A549 (cell line): ENCODE measurements at places on chromosomes 1 and 21. TPM values are rescaled to one million over a fixed set of nuclear protein-coding genes. Genes with fewer than 3 reads are reported as not detected.
A peak's percentile ranks its signal among the peaks of the same experiment; 100 is the strongest.

DNA sequence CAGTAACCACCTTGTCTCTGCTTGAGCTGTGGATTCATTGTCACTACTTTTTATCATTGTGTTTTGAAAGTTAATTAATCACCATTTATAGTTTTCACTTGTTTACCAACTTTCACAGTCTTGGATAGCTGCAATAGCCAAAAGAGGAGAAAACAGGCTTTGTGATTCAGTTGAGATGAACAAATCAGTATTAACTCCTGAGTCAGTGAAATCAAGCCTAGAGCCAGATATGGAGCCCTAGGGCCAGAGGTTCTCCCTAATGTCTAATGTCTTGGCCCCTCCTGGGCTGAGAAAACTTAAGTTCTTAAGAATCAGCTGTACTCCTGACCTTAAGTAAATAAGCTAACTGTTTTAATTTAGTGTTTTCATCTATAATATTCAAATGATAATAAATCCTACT lies 228.8 kb downstream of the DNM3 start:
- DNase-seq: no peak

GRCh38 chr21:28150778-28151177 lies 841.9 kb downstream of the LTN1 start:
- no peak for DNase-seq

DNA sequence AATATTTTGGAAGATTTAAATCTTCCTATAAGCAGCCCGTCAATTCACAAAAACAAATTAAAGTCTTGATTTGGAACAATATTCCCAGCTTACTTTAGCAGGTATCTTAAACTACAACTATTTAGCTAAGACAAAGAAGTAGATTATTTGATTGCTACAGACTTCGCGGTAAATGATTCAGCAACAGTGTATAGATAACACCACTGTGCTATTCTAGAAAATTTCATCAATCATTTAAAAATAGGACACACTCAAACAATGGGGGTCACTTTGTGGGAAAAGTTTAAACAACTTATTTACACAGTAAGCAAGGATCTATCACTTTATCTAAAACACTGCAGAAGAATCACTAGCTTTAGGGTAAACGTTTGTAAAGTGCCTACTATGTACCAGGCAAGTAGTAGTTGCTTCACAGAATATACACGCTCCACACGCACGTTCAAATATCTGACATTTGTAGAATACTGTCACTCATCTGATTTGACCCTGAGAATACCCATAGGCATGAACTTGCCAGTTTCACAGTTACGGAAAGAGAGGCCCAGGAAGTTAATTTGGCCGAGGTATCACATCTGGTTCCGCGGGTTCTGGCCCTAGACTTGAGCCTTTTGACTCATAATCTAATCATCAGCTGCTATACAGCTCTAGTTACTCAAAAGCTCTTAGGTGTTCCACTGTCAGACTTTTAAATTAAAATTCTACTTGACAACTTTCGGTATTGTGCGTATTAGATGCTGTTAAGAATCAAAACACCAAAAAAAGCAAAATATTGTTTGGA lies 876 bp downstream of the DENND2C start:
- DNase-seq: no peak

DNA sequence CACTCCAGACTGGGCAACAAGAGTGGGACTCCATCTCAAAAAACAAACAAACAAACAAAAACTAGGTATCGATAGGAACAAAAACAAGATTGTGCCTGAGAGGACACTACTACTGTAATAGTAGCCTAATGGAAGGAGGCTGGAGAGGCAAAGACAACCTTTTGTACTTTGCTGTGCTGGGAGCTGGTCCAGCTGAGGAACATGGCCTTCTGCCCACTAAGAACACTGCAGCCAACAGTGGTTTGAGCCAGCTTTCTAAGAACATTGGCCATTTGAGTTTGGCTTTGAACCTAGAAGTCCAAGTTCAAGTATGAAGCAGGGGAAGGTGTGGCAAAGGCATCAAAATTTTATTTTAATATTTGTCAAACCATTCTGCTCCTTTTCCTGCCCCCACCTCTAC lies 22.7 kb upstream of the RGS8 start:
- DNase-seq: no peak

- DNase-seq: no peak
Measured at GRCh38 chr1:46790446-46791101, 8.3 kb upstream of the CYP4B1 start.

DNA sequence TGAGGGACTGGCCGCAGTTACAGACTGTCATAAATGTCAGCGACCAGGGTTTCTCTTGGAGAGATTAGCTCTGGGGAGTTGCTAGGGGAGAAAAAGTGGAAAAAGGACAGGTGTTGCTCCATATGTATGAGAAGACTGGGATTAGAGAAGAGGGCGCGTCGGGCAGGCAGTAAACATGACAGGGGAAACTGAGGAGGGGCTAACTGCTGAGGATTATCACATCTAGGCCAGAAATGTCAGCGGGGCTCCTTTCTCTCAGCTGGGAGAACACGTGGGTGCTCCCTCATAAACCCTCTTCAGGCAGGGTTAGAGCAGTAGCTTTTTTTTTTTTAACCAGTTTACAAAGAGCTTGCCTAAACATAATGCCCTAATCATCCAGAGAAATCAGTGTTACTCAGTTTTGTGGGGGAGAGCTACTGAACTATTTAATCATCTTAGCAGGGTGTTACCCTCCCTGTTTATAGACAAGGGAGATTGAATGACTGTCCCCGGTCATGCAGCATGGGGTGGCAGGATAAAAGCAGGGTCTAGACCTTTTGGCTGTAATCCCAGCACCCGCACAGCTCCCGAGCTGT lies 35.2 kb downstream of the ELAPOR1 start:
- no peak for DNase-seq

DNA sequence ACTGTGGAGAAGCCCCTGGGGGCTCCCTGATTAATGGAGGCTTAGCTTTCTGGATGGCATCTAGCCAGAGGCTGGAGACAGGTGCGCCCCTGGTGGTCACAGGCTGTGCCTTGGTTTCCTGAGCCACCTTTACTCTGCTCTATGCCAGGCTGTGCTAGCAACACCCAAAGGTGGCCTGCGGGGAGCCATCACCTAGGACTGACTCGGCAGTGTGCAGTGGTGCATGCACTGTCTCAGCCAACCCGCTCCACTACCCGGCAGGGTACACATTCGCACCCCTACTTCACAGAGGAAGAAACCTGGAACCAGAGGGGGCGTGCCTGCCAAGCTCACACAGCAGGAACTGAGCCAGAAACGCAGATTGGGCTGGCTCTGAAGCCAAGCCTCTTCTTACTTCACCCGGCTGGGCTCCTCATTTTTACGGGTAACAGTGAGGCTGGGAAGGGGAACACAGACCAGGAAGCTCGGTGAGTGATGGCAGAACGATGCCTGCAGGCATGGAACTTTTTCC lies 24.8 kb downstream of the PCSK9 start:
- DNase-seq: no peak

GRCh38 chr1:103220631-103221041 lies 112.3 kb upstream of the COL11A1 start:
- no peak for DNase-seq

- no peak for DNase-seq
Measured at GRCh38 chr1:147504801-147505311, 36.4 kb upstream of the BCL9 start.

GRCh38 chr1:181812208-181812607 lies 249.3 kb downstream of the ZNF648 start:
- DNase-seq: no peak

DNA sequence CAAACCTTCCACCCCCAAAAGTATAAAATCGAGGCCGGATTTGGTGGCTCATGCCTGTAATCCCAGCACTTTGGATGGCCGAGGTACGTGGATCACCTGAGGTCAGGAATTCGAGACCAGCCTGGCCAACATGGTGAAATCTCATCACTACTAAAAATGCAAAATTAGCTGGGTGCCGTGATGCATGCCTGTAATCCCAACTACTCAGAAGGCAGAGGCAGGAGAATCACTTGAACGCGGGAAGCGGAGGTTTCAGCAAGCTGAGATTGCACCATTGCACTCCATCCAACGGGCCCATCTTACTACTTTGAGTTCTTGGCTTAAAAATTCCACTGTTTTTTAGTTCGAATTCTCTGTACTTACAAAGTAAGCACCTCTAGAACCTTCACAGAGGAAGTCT lies 11.0 kb downstream of the KLHDC8A start:
- DNase-seq: no peak

DNA sequence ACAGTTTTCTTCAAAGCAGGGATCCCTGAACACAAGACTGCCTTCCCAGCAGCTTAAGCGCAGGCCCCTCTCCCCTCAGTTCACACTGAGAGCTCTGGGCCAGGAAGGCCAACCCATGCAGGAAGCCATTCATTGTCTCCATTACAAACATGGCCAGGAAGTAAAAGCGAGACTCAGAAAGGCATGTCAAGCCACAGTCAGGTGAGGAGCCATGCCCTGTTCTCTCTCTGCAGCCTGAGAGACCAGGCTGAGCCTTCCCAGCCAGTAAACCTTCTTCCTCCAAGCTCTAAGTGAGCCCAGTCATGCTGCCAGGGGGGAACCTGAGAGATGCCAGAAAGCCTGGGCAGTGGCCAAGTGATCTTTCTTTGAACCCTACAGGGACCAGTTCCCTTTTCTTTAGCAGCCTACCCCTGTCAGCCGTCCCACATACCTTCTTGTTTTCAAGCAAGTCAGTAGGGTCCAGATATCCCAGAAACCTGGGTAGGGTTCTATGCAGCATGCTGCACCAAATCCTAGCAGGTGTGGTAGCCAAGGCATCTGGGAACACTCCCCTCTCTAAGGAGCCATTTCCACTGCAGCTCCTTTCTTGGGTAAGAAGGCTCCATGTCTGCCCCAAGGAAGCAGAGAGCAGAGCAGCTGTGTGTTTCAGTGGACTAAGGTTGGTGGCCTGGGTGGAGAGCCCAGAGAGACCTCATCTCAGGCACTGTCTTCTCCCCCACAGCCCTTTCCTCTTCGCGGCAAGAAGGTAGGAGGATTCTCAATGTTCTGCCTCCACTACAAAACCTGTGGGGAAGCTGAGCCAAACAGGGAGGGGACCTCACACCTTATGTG lies 977 bp downstream of the TRAF3IP3 start:
- DNase-seq: no peak

- DNase-seq: peak; percentile 95
Measured at GRCh38 chr1:151547119-151547899, 7.2 kb downstream of the TUFT1 start.

DNA sequence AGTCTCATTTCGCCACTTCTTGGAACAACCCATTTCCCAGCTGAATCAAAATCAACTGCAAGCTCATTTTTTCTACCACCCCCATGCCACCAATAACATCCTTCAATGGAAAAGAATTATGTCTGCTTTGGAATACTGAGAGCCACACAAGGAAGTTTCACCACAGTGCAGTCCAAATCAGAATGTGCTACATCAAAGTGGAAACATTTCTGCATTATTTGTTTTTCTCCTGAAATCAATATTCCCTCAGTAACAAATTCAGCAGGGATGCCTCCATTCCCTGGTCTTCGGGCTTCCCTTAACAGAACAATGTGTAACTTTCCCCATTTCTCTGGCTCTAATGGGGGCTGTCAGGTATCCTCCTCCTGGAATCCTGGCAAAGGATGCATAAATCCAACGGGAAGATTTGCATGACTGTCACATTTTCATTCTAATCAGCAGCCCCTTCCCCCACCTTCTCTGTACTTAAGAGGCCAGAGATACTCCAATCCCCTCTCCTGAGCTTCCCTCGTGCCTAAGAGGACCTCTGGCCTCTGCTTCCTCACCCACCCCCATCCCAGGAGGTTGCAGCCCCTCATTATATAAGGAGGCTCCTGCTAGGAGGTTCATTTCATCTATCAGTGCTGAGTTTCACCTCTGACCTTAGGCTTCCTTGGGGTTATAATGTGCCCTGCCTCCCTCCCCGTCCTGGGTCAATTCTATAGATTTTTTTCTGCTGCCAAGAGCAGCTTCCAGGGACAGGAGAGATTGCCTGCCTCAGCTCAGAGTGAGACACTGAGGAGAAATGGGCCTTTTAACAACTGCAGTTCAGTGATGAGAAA lies 201.1 kb downstream of the OMA1 start:
- DNase-seq: no peak

DNA sequence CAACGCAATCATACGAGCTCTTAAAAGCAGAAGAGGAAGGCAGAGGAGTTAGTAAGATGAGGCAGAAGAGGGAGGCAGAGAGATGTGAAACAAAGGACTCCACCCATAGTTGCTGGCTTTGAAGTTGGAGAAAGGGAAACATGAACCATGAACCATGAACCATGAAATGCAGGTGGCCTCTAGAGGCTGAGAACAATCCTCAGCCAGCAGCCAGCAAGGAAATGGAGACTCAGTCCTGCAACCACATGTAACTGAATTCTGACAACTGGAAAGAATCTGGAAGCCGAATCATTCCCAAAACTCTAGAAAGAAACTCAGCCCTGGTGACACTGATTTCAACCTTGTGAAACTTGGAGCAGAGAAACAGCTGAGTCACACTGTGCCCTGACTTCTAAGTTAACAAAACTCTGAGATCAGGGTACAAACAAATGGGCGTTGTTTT lies 10.1 kb downstream of the DIPK1A start:
- peak; percentile 60 for DNase-seq

DNA sequence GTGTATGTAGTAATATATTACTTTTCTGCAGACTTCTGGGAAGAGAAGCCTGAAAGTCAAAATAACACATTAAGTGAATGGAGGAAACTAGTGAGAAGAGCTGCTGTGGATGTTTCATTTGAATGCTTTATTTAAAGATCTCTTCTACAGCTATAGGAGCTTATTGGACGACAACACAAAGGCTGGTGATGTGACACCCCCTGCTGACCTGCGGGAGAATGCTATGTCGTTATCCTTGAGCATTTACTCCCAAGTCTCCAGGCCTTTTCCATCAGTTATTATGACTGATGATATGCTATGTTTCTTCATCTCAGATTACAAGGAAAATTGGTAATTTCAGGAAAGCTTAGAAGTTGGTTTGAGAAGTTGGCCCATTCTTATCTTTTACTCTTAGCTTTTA lies 22.3 kb upstream of the PLA2G4A start:
- DNase-seq: peak; percentile 77

DNA sequence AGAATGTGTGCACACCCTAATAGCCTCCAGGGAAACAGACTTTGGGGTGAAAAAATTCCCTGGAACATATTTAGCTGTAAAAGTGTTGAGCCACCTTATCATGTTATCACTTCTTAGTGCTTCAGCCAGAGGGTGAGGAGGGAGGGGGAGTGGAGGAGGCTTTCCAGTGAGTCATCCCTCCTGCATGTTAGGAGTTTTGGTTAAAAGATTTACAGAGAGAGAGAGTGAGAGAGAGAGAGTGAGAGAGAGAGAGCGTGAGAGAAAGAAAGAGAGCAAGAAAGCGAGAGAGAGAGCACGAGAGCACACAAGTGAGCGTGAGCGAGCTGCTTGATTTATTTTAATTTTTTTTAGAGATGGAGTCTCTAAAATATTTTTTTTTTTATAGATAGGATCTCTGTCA lies 13.5 kb upstream of the CACNA1E start:
- peak; percentile 58 for DNase-seq

- DNase-seq: no peak
Measured at GRCh38 chr1:31036749-31037500, 28.6 kb downstream of the PUM1 start.

FMN2 gene
- 4.1 to 5.4 TPM (median 4.2 TPM) in 3 replicates for polyA plus RNA-seq

C8A gene
- not detected in 3 replicates for polyA plus RNA-seq

ACKR1 gene
- not detected in 3 replicates for polyA plus RNA-seq

S100A8 gene
- not detected in 3 replicates for polyA plus RNA-seq

RIPK4 gene
- polyA plus RNA-seq: 5.1 to 6.4 TPM (median 5.7 TPM) in 3 replicates

KCTD3 gene
- polyA plus RNA-seq: 30.8 to 33.0 TPM (median 32.7 TPM) in 3 replicates

OR14K1 gene
- not detected in 3 replicates for polyA plus RNA-seq

VWA5B1 gene
- not detected in 3 replicates for polyA plus RNA-seq

SHISAL2A gene
- not detected in 3 replicates for polyA plus RNA-seq

MROH7 gene
- polyA plus RNA-seq: not detected in 3 replicates

ARF1 gene
- 297 to 313 TPM (median 308 TPM) in 3 replicates for polyA plus RNA-seq

FYB2 gene
- polyA plus RNA-seq: not detected in 3 replicates

GUCA2B gene
- polyA plus RNA-seq: 0.17 TPM in 1 of 3 replicates, not detected in the others

RHCE gene
- polyA plus RNA-seq: not detected in 3 replicates
